ENCODE measurements at places on chromosomes 2 and 18. TPM values are rescaled to one million over a fixed set of nuclear protein-coding genes. Genes with fewer than 3 reads are reported as not detected.

The POTEI gene
- total RNA-seq = not detected

The REG3G gene
- not detected for total RNA-seq

The GRP gene
- not detected for total RNA-seq

The IL1RL1 gene
- total RNA-seq = 0.60 TPM

The IWS1 gene
- 26.4 TPM for total RNA-seq

The PTH2R gene
- total RNA-seq = not detected

The L3MBTL4 gene
- 0.18 TPM for total RNA-seq

DNA sequence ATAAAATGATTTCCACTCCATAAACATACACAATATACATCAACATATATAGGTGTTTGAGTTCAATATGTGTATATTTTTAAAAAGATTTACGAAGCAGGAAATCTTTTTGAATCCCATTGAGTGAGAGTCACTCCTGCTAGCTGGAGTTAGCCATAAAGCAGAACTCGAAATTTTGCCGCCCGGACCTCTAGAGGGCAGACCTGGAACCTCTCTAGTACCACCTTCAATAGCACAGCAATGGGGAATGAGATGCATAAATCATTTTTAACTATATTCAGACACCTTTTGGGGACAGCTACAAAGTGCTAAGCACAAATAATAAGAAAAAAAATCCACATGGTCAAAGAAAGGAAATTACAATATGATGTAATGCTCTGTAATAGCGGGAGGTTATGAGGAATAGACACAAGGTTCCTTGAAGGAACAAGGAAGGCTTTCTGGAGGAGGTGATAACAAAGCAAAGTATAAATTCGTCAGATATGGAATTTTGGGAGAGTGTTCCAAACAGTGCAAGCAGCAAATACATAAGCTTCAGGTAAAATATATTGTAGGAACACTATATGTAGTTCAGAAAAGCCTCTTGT lies 533.4 kb downstream of the ERBB4 start:
- DNase-seq = no peak

DNA sequence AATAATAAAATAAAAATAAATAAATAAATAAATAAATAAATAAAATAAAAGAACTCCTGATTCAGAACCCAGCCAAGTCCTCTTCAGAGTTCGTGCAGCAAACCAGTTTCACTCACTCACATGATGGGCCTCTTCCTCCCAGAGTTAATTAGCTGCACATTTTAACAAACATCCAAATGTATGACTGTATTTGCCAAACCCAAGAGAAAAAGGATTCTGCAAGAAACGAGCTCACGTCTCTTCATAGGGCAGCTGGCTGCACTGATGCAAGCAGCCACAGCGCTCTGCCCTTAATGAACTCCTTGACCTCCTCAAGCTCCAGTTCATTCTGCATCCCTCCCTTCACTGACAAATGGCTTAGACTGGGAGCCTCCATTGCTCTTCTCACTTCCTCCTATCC lies 55.1 kb downstream of the MREG start:
- DNase-seq = no peak

- DNase-seq = no peak
Measured at GRCh38 chr2:211812587-211812986, 726.0 kb downstream of the ERBB4 start.

- no peak for DNase-seq
Measured at GRCh38 chr2:31828891-31829290, 181.9 kb downstream of the MEMO1 start.

GRCh38 chr2:12223732-12224131 lies 477.3 kb downstream of the LPIN1 start:
- DNase-seq = no peak

DNA sequence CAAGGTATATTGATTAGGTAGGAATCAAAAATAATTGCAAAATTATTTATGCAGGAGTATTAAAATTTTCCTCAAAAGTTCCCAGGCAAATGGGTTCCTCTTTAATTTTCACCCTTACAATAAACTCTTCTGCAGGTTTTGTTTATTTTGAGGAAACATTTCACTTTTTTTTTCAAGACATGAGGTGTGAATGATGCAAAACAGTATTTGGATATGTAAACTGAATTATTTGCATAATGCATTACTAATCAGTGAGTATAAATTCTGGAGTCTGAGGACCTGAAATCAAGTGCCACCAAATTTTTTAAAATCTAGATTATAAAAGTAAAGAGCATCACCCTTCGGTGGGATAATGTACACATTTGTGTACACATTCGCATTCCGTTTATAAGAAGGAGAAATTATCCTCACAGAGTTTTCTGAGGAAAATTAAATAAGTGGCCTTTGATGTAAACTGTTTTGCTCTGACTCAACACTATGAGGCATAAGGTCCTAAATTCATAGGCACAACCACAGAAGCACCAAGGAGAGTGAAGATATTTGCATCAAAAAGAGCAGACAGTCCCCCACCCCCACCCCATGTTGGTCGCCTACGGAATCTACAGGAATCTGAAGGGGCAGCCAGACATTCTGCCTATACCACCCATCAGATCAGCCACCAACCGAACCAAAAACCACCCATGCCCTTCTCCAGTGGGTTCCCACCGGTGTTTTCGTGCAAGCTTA lies 33.1 kb downstream of the BCL11A start:
- DNase-seq = no peak

DNA sequence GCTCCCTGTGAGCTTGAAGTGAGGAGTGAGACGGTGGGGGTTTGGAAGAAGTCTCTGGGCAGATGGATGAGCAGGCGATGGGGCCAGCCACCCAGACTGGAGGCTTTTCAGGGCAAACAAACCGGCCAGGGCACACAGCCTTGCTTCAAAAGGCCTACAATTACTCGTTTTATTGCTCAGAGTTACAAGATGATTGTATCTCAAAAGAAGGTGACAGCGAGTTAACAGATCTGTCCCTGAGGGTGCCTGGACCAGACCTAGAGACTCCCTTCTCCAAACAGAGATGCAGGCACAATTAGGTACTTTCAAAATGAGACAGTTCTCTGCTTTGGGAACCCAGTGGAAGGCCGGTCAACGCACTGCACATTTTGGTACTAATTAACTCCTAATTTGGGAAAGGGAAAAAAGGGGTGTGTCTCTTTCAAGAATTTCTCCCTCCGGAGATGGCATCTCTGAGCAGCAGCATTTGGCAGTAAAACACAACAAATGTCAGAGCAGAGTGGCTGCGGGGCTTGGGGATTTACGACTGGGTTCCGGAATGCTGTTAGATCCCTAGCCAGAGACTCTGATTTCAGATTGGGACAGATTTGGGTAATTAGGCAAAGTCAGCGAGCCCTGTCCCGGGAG lies 226.7 kb downstream of the TTC32 start:
- no peak for DNase-seq

- no peak for DNase-seq
Measured at GRCh38 chr2:73260338-73260984, 23.8 kb downstream of the FBXO41 start.

DNA sequence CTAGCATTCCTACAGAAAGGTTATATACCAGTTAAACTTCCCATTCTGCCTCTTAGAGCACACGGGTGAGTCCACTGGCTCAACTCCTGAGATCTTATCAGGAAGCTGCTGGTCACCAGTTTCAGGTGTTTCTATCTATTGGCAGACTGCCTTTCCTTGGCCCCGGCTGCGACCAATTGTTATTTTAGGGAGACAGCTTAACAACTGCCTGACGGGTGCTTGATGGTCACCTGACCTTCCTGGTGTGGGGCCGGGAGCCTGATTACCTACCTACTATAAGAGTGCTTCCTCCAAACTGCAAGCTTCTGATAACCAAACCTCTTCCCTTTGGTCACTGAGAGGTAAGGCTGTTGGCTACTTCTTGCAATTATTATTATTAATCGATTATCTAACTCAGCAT lies 122.1 kb upstream of the XIRP2 start:
- DNase-seq = no peak

GRCh38 chr2:176138526-176138922 lies 9.0 kb downstream of the HOXD8 start:
- no peak for DNase-seq

DNA sequence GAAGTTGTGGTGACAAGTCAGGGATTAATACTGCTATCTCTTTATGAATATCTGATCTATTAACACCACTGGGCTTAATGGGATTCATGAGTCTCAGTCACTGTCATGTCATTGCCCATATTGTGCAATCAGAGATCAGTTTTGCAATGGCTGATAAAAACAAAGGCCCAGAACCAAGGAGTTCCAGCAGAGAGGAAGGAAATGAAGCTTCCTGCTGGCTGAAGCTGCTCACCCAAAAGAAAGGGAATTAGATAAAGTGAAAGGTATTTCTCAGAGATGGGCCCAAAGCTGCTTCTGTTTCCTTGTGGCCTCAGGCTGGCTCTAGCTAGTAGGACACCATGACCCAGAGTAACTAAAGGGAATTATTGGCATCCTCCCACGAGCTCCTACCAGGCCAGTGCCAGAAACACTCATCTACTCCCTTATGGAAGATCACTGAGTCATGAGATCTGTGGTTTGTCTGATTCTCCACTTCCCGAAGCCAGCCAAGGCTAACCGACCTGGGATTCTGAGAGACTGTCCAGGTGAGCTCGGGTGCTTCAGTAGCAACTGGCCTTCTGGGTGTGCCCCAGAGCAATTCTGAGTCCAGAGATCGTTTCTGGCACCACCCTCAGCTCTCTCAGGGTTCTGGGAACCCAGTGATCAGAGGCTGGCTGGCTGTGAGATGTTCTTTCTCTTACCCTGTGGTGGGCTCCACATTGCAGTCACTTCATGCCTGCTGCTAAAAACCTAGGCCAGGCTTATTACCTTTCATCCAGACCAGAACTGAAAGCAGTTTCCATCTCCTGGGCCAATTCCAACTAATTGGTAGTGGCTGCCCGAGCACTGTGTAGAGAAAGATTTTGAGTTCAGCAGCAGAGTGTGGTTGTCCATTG lies 129.5 kb upstream of the PELI1 start:
- DNase-seq = no peak

- no peak for DNase-seq
Measured at GRCh38 chr2:241986836-241987641, 117.5 kb downstream of the RTP5 start.

GRCh38 chr2:96977631-96978195 lies 8.7 kb downstream of the FAM178B start:
- no peak for DNase-seq

DNA sequence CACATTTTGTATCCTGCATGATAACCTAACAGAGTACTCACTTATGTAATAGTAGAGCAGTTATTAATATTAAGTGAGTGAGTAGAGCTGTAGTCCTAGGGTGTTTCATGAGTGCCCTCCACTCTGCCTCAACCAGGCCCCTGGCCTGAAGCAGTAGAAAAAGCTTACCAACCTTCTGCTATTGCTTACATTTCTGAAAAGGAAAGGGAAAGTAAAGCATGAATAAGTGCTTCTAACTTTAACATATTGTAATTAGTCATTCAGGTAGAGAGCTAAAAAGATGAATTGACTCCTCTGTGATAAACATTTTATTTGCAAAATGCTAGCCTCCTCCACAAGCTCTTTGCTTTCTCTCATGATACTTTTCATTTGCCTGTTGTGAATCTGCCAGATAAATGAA lies 94.7 kb upstream of the RPE start:
- DNase-seq = no peak

- no peak for DNase-seq
Measured at GRCh38 chr2:127105656-127106456, 1.1 kb downstream of the BIN1 start.

GRCh38 chr2:150483532-150483931 lies 3.9 kb downstream of the RND3 start:
- DNase-seq = no peak

- no peak for DNase-seq
Measured at GRCh38 chr18:66734451-66734850, 130.6 kb upstream of the CDH19 start.

Data from T-helper 17 cell (primary cell).